Activated T-helper 1 cell treated with anti-CD3 and anti-CD28 coated beads, Interleukin-12 subunit alpha, Interleukin-12 subunit beta, Interleukin-2, Interleukin-4 antibody, amounts not matched to agents 30 ng/mL and 10 ng/mL and 1 ng/mL, durations not matched to agents 14 hours and 24 hours and 36 hours (primary cell): ENCODE measurements at places on chromosomes 4 and X. TPM values are rescaled to one million over a fixed set of nuclear protein-coding genes. Genes with fewer than 3 reads are reported as not detected.
A peak's percentile ranks its signal among the peaks of the same experiment; 100 is the strongest.

GRCh38 chr4:186067757-186068385, 1.1 kb upstream of the TLR3 start:
- DNase-seq: no peak
- H3K27me3 ChIP-seq: peaks cover 3% of the 10 kb centered on the region
- no peak overlapping the region for H3K4me3 ChIP-seq
- peaks cover 18% of the 10 kb centered on the region for H3K4me1 ChIP-seq
- no peaks in the 10 kb centered on the region for H3K36me3 ChIP-seq

DNA sequence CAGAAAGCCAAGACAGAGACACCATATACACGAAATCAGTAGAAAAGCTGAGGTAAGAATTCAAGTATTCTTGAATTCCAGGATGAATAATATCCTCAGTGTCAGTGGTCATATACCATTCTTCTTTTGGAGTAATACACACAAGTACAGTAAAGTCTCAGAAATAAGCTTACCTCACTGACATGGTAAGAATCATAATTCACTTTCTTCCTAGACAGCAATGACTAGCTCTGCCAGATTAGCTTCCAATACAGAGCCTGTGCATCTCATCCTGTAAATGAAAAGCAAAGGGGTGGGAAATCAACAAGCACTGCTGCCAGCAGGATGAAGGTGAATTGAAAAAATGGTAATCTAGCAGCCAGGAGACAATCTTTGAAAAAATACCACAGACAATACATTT, 31.2 kb upstream of the VSIG4 start:
- H3K27me3 ChIP-seq: no peaks in the 10 kb centered on the region
- H3K36me3 ChIP-seq: peaks cover 14% of the 10 kb centered on the region
- H3K4me1 ChIP-seq: peaks cover 23% of the 10 kb centered on the region

GRCh38 chrX:128165884-128166408, 113.7 kb upstream of the ACTRT1 start:
- H3K4me3 ChIP-seq: no peak overlapping the region
- no peaks in the 10 kb centered on the region for H3K36me3 ChIP-seq
- no peak for DNase-seq
- H3K27ac ChIP-seq: no peak overlapping the region
- no peaks in the 10 kb centered on the region for H3K27me3 ChIP-seq

DNA sequence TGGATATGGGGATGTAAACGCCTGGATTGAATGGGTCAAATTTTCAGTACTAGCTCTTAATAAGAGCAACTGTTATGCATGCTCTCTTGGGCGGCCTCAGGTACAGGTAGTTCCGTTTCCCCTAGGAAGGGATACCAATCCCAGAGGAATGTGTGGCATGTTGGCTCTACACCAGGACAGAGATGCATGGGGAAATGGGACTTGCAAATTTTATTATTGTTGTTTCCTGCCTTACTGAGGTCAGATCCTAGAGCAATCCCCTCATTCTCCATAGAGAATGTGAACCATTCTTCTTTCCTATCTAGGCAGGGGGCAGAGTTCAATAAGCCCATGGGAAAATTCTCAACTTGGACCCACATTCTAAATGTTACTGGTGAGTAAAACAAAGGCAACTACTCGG, 361.8 kb upstream of the FGF16 start:
- H3K4me1 ChIP-seq: no peaks in the 10 kb centered on the region
- no peaks in the 10 kb centered on the region for H3K36me3 ChIP-seq
- no peak overlapping the region for H3K27ac ChIP-seq
- no peak for DNase-seq
- H3K27me3 ChIP-seq: no peaks in the 10 kb centered on the region

DNA sequence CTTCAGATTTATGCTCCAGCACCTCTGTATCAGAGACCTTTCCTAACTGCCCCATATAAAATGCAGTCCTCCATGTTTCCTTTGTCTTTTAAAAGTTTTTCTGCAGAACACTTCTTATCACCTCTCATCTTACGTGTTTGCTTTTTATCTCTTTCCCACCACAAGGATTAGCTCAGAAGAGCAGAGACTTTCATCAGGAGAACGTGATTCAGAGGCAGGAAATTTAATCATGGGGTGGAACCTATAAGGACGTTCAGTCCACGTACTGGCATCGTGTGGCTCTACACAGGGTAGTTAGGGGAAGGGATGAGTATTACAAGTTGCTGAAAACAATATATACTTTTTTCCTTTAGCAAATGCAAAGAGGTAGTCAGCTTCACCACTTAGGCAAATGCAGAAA, 98.7 kb downstream of the SORBS2 start:
- H3K36me3 ChIP-seq: no peaks in the 10 kb centered on the region
- H3K4me1 ChIP-seq: no peaks in the 10 kb centered on the region
- DNase-seq: no peak
- H3K27me3 ChIP-seq: no peaks in the 10 kb centered on the region
- H3K27ac ChIP-seq: no peak overlapping the region

- no peak overlapping the region for H3K4me3 ChIP-seq
- H3K36me3 ChIP-seq: no peaks in the 10 kb centered on the region
- DNase-seq: no peak
- H3K4me1 ChIP-seq: no peaks in the 10 kb centered on the region
- no peaks in the 10 kb centered on the region for H3K27me3 ChIP-seq
Measured at GRCh38 chrX:46340696-46341095, 204.5 kb downstream of the ZNF674 start.

DNA sequence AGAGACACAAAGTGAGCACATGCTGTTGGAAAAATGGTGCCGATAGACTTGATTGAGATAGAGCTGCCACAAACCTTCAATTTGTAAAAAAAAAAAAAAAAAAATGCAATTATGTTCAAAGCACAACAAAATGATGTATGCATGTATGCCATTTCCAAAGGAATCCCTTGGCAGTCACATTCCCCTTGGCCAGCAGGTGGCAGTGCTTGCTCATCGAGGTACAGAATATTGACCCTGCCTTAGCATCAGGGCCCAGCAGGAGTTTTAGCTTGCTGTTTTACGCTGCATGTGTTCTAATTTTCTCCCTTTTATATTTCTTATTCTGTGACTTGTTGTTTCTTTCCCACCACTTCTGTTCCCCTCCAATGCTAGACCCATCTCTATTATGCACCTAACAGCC, 34.5 kb upstream of the CYBB start:
- H3K4me1 ChIP-seq: peaks cover 26% of the 10 kb centered on the region
- H3K4me3 ChIP-seq: no peak overlapping the region
- H3K36me3 ChIP-seq: no peaks in the 10 kb centered on the region
- H3K27ac ChIP-seq: peak overlapping the region; percentile 78

DNA sequence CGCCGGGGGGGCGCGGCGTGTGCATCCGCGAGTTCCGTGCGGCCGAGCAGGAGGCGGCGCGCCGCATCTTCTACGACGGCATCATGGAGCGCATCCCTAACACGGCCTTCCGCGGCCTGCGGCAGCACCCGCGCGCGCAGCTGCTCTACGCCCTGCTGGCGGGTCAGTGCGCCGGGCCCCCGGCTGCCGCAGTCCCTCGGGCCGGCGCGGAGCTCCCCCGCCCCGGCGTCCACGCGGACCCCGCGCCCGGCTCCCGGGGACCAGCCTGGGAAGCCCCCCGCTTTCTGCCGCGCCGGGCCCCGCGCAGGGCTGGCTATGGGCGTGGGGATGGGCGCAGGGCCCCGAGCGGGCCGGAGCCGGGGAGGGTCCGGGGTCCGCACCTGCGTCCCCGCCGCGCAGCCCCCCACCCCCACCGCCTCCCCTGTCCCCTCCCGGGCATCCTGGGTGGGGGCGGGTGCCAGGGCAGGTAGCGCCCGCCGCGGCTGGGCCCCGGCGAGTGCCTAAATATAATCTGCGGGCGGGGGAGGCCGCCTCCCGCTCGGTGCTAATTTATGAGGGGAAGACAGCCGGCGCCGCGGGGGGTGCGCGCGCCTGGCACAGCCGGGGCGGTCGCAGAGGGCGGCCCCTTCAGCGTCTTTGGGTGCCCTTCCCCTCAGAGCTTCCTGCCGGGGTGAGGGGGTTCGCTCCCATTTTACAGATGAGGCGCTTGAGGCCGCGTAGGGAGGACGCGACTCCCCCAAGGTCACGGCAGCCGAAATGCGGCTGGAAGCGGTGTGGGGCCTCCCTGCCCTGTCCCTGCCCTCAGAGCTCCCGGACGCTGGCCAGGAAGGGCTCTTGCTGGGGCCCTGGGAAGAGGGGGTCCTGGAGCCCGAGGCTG, 837 bp downstream of the NAT8L start:
- no peaks in the 10 kb centered on the region for H3K4me1 ChIP-seq
- H3K4me3 ChIP-seq: peak overlapping the region; percentile 37
- DNase-seq: no peak
- H3K36me3 ChIP-seq: no peaks in the 10 kb centered on the region
- peaks cover 37% of the 10 kb centered on the region for H3K27me3 ChIP-seq
- H3K27ac ChIP-seq: no peak overlapping the region

DNA sequence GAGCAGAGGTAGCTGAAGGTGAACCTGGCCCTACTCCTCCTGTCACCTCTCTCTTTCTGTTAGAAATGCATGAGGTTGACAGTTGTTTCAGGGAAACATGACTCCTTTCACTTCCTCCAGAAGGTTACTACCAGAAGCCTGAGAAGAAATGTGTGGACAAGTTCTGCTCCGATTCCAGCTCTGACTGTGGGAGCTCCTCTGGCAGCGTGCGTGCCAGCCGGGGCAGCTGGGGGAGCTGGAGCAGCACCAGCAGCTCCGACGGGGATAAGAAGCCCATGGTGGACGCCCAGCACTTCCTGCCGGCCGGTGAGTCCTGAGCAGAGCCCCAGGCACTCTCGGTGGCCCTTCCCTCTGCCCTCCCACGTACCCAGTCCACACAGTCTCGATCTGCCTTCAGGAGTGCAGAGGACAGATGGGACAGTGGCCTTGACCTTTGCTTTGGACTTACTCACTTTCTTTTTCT, 61.3 kb upstream of the TLR2 start:
- H3K4me3 ChIP-seq: no peak overlapping the region
- H3K27me3 ChIP-seq: no peaks in the 10 kb centered on the region
- peaks cover 14% of the 10 kb centered on the region for H3K4me1 ChIP-seq
- H3K36me3 ChIP-seq: peaks cover 47% of the 10 kb centered on the region
- DNase-seq: no peak

DNA sequence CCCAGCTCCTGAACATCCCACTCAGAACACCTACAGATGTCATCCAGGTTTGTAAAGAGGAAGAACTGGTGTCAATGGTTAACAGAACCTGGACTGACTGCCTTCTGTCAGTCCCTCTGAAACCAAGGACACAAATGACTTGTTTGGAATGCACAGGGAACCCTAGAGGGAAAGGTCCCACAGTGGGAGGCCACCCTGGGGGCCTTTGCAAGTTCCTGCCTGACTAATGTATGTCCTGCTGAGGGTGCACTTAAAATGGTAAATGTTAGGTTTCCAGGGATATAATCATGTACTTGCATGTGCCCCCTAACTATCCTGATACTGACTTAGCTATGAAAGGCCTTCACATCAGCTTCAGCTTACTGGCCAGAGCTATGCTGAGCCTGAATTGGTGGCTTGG, 15.0 kb upstream of the XAGE2 start:
- H3K27ac ChIP-seq: no peak overlapping the region
- DNase-seq: no peak
- no peaks in the 10 kb centered on the region for H3K4me1 ChIP-seq
- no peaks in the 10 kb centered on the region for H3K36me3 ChIP-seq
- H3K4me3 ChIP-seq: no peak overlapping the region

DNA sequence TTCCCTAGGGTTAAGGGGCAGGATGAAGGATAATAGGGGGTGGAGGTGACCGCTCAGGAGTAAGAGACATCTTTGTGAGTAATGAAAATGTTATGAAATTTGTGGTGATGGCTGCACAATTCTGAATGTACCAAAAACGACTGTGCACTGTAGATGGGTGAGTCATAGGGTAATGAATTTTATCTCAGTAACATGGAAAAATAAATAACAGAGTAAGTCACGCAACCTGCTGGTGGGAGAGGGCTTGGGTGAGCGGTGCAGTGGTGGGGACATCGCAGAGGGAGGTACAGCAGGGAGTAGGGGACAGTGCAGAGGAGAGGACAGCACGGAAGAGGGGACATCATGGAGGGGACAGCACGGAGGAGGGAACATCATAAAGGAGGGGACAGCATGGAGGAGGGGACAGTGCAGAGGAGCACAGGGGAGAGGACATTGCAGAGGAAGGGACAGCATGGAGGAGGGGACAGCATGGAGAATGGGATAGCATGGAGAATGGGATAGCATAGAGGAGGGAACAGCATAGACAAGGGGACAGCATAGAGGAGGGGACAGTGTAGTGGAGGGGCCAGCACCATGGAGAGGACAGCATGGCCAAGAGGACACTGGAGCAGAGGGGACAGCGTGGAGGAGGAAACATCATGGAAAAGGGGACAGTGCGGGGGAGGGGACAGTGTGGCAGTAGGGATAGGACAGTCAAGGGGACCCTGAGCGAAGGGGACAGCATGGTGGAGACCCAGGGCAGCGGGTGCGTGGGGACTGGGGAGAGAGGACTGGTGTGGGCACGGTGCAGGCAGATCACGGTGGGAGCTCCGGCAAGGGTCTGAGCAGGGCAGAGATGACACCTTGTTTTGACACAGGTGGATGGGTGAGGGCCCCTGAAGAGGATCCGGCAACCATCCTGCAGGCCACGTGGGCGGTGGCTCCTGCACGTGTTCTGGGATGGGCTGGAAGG, 68.5 kb upstream of the MXD4 start:
- H3K27me3 ChIP-seq: peaks cover 3% of the 10 kb centered on the region
- DNase-seq: no peak
- no peaks in the 10 kb centered on the region for H3K4me1 ChIP-seq
- no peak overlapping the region for H3K27ac ChIP-seq
- peaks cover 6% of the 10 kb centered on the region for H3K36me3 ChIP-seq

DNA sequence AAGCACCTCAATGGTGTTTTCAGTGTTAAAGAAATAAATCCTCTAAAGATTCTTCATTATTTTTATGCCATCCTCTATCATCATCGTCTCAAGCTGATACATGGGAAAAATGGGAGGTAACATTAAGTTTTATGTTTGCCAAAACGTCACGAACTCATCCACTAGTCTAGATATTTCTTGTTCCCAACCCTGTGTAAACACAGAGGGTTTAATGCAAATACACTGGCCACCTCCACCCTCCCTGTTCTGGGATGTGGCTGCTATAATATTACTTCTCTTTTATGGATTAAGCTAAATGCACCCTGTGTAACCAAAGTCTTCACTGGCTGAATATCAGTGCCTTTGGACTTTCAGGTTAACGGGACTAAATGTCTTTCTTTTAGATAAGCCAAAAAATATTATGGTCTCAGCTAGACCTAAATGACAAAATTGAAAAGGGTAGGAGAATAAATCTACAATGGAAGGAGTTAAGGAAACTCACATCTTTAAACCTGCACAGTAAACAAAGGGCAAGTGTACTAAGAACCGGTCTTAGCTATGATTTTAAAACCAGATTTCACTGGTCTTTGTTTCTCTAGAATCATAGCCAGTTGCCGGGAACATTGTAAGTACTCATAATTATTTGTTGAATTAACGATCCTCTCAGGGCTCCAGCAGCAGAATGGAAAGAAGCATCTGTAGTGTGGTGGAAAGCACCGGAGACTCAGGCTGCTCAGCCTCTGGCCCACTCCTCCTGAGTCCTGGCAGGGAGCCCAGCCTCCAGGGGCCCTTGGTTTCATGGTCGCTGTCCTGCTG, 103.5 kb upstream of the NOCT start:
- H3K36me3 ChIP-seq: no peaks in the 10 kb centered on the region
- DNase-seq: no peak
- peaks cover 12% of the 10 kb centered on the region for H3K27me3 ChIP-seq
- H3K4me1 ChIP-seq: no peaks in the 10 kb centered on the region

Gene F8
- 2.7 and 2.9 TPM in 2 replicates for total RNA-seq

Gene USP17L17
- total RNA-seq: not detected in 2 replicates

Gene GPRASP1
- 0.44 and 0.47 TPM in 2 replicates for total RNA-seq

Gene RAB9B
- total RNA-seq: 0.18 and 0.37 TPM in 2 replicates

Gene S100P
- 1.7 and 1.9 TPM in 2 replicates for total RNA-seq

Gene CDX4
- not detected in 2 replicates for total RNA-seq

Gene GIMD1
- total RNA-seq: not detected in 2 replicates

Gene EREG
- not detected in 2 replicates for total RNA-seq

Gene FAM114A1
- 0.22 and 0.49 TPM in 2 replicates for total RNA-seq

Gene GNPDA2
- 16.4 and 18.9 TPM in 2 replicates for total RNA-seq
